ENCODE measurements at places on chromosomes 3 and 15.
A peak's percentile ranks its signal among the peaks of the same experiment; 100 is the strongest.

GRCh38 chr15:35654332-35654731 is 108.4 kb upstream of the DPH6 start:
- ATAC-seq: no peak

- ATAC-seq: no peak
Observed at GRCh38 chr15:80478075-80478474, 73.9 kb downstream of the ARNT2 start.

- ATAC-seq: no peak
Observed at GRCh38 chr3:86814321-86814720, 176.6 kb downstream of the VGLL3 start.

DNA sequence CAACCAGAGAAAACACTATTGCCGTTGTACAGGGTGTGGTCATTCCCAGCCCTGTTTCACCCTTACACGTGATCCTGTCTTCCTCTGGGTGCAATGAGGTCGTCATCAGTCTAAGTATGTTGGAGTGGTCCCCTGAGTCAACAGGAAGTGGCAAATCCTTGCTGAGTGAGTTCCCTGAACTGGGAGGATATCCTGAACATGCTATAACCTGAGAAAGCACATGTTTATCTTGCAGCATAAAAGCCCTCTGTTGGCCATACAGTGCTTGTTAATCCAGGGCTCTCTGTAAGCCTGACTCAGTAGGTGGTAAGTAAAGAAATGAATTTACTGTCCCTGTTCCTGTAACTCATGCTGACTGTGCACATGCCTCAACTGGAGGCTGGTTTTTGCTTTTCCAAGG is 477.8 kb upstream of the RGMA start:
- no peak for ATAC-seq

DNA sequence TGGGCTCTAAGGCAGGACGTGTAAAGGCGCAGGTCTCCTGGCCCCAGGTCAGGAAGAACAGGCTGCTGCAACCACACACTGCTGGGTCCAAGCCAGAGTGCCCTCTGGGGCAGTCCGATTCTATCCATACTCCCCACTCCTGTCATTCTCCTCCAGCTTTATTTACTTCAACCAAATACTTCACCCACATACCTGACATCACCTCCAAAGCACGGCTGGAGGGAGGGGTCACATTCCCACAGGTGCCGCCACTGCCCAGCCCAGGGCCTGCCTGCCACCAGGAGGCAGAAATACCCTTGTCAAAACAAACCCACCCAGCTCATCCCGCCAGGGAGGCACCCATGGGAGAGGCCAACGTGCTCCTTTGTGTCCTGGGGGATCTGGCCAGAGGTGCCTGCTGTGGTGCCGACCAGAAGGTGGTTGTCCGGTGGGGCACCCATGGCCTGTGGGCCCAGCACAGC is 100.4 kb downstream of the DAPK2 start:
- ATAC-seq: no peak

DNA sequence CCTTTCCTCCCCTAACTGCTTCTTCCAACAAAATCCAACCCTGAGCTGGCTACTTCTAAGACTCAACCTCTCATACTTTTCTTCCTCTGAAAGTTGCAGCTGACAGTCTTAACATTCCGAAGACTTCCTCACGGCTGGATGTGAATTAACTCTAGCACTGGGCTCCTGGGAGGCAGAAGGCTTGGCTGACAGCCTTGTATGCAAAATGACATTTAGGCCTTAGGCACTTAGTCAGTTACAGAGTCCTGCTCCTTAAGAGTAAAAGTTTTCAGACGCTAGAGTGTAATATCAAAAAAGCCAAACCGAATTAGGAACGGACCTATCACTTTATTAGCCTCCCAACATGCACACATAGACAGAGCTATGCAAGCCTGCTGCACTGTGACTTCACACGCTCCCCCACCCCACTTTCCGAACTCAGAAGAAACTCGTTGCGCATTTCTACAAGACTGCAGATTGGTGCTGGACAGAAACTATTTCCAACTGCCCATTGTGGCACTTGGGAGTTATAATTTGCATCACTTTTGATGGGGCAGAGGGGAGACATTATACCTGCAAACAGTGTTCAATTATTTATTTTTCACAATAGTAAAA is 15.5 kb upstream of the ANXA2 start:
- peak; percentile 13 for ATAC-seq

DNA sequence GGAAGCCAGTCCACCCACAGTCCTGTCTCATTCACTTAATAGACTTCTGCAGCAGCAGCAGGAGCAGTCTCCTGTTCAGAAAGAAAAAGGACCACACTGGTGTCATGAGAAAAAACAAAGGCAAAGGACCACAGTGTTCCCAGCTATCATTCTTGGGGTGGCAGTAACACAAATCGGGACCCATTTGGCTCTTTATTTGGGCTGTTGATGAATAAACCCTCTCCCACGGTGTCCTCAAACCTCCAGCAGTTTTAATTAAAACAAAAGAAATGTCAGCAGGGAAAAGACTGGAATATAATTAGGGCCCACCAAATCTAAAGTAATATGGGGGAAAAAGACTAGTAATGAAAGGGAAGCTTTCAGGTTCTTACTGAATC is 210.5 kb upstream of the SLC2A2 start:
- ATAC-seq: no peak

- ATAC-seq: peak; percentile 83
Observed at GRCh38 chr3:149970716-149971402, at the start of gene PFN2. Gene PFN2 (minus strand): TSS chr3:149970895. CDS start chr3:149970856, 39 bp downstream.

GRCh38 chr3:125573216-125573615 is 22.1 kb downstream of the OSBPL11 start:
- no peak for ATAC-seq

DNA sequence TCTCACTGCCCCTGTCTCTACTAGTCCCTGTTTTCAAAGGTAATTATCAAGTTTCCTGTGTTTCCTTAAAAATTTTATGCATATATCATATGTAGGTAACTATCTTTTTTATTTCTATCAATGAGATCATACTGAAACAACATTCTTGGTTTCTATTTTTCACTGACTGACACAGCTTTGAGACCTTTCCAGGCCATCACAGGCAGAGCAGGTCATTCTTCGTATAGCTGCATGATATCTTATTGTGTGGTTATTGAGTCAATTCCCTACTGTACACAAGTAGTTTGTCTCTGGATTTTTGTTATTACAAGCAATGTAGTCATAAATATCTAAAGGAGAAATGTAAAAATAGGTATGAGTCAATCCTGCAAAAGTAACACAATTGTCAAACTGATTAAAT is 169.6 kb downstream of the CFAP20DC start:
- ATAC-seq: no peak

All from gastroesophageal sphincter (tissue), 4 donors.